Activated naive CD4-positive, alpha-beta T cell treated with anti-CD3 and anti-CD28 coated beads, Interleukin-2, amount 10 ng/mL, durations not matched to agents 7 days and 5 days (primary cell): ENCODE measurements at places on chromosomes 6 and 20.
A peak's percentile ranks its signal among the peaks of the same experiment; 100 is the strongest.

GRCh38 chr20:45727044-45727443, 4.9 kb downstream of the SPINT4 start:
- no peak for DNase-seq

DNA sequence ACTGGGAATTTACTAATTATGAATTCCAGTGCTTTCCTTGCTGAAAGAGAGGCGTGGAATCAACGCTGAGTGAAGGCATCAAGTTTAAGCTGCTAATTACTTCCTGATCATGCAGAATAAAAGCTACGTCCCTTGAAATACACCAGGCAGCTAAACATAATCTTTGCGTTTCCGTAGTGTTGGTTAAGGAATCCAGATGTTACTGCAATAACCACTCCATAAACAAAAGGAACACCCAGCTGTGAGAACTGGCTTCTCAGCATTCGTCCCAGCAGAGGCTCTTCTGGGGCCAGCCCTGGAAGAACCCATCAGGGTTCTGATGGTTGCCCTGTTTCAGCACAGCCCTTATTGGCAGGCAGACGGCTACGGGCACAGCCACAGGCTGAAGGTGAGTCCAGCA, 111.4 kb downstream of the CDH26 start:
- DNase-seq, result no peak

GRCh38 chr6:43494321-43494720, 15.8 kb downstream of the LRRC73 start:
- DNase-seq, result no peak

GRCh38 chr6:158039178-158039557, 57.5 kb downstream of the SYNJ2 start:
- no peak for DNase-seq

DNA sequence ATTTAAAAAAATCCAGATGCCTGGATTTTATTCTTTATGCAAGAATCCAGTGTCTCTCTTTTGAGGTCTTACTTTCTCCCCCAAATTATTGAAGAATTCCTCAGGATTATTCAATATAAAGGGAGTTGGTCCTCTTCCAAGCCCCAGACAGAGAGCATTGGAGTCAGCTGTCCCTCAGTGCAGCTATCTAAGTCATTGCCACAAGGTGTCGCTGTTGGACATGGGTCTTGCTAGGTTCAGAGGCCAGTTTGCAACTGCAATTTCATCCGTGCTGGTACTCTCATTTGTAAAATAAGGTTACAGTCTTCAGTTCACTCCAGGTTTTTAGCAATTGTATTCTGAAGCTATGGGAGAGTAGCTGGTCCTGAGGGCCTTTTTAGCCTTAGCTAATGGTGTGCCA, 27.8 kb downstream of the CCN2 start:
- peak; percentile 70 for DNase-seq

DNA sequence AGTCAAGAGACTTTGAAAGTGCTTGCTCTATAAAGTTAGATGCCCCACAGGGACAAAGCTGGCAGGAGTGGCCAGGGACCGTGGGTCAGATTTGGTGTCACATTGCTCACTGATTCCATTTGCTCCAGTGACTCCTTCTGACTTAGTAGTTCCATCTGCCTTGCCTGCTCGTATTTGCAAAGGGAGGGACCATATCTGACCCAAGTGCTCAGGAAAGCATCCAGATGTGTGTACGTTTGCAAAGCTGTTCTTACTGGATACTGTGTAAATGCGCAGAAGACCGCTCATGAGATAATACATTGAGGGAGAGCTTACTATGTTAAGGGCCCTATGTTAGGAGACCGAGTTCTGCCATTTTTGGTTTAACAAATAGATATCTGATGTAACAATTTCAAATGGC, 21.2 kb upstream of the CCN6 start:
- DNase-seq, result no peak

GRCh38 chr6:90859612-90860011, 272.7 kb upstream of the MAP3K7 start:
- DNase-seq, result no peak

GRCh38 chr20:15716256-15716655, 857.0 kb downstream of the KIF16B start:
- DNase-seq, result no peak

DNA sequence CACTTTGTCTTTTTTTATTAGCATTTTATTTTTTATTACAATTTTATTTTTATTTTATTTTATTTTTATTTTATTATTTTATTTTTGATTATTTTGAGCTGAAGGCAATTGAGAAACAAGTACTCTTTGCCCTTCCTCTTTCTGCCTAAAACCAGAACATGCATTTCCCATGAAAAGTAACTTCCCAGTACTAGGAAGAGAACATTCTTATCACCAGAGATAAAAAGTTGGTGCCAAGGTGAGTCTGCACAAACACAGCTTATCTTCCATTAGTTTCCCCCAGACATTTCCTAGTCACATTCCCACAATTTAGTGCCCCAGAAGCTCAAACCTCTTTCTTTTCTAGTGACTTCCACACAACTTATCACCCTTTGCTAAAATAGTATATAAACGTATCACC, 84.8 kb downstream of the CD24 start:
- no peak for DNase-seq

DNA sequence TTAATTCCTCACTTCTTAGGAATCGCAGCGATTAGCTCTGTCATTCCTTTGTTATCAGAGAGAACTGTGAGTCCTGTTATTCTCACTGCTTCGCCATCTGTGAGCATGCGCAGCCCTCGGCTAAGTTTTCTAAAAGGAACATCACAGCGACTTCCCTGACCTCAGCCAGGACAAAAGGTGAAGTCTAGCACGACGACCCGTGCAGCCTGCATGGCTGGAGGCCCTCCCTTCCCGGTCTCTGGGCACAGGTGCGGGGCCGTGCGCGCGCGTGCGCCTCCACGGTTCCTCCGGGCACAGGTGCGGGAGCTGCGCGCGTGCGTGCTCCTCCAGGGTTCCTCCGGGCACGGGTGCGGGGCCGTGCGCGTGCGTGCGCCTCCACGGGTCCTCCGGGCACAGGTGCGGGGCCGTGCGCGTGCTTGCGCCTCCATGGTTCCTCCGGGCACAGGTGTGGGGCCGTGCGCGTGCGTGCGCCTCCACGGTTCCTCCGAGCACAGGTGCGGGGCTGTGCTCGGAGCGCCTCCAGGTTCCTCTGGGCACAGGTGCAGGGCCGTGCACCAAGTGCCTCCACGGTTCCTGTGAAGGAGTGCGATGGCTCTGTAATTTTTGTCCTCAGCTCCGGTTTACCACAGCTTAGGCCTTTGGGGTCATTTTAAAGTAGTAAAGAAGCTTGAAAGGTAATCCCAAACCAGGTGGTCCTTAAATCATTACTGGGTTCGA, 212.3 kb downstream of the ERMARD start:
- DNase-seq, result no peak

DNA sequence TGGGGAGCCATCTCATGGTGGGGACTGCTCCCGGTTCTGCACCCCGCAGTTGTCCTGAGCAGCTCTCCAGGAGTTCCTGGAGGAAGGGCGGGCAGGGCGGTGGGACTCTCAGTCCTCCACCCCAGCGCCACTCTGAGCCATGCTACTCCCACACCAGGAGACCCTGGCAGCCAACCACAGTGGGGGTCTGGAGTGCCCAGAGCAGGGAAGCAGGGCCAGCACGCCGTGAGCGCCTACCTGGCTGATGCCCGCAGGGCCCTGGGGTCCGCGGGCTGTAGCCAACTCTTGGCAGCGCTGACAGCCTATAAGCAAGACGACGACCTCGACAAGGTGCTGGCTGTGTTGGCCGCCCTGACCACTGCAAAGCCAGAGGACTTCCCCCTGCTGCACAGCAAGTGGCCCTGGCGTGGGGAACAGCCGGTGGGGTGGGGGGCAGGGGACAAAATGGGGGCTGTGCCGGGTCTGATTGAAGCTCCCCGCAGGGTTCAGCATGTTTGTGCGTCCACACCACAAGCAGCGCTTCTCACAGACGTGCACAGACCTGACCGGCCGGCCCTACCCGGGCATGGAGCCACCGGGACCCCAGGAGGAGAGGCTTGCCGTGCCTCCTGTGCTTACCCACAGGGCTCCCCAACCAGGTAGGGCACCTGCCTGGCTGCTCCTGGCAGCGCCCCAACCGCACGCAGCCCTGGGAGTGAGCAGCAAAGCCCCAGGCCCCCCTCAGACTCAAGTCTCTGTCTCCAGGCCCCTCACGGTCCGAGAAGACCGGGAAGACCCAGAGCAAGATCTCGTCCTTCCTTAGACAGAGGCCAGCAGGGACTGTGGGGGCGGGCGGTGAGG, 1.6 kb upstream of the TNFRSF6B start:
- peak; percentile 20 for DNase-seq

GRCh38 chr6:128712898-128713297, 170.0 kb upstream of the LAMA2 start:
- no peak for DNase-seq

- DNase-seq, result no peak
Measured at GRCh38 chr6:128347123-128347522, 173.3 kb downstream of the PTPRK start.

GRCh38 chr20:35491823-35492222, 36.4 kb downstream of the CEP250 start:
- DNase-seq, result no peak

DNA sequence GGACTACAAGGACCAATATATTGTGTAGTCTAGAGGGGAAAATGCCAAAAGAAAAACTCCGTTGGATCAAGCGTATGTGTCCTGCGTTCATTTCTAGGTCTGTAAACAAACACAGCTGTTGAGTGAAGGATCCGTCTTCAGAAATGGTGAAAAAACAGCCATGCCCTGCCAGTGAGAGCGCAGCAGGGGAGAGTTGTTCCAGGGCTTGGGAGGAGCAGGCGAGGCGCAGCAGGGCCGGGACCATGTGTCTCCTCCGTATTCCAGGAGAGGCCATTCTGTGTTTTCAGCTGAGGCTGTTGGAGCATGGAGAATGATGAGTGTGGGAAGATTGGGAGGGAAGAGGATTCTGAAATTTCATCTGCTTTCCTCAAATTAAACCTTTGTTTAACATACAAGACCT, 38.0 kb downstream of the BMP6 start:
- no peak for DNase-seq

DNA sequence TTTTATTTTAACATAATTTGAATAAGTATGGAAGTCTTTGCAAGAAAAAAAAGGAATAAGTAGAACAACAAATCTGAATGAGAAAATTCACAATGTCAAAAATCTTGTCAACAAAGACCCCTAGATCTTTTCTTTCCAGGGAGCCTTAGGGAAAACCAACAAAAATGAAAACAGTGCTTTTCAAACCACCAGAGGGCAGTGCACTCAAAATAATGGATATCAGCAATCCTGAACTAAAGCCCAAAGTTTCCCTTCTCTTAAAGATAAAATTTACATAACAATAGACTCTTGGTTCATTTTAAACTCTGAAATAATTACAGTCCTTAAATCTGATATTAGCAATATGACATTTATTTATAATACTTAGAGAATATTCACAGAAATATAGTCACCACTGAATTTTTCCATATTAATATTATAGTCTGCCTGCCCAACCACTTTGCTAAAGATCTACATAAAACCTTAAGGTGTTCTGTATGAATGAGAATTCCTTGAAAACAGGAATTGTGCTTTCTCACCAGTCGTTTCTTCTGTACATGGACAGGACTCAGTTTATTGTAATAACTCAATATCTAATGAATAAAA, 105.3 kb upstream of the BMP5 start:
- DNase-seq, result no peak

GRCh38 chr6:167056370-167056769, 57.2 kb downstream of the CEP43 start:
- no peak for DNase-seq

DNA sequence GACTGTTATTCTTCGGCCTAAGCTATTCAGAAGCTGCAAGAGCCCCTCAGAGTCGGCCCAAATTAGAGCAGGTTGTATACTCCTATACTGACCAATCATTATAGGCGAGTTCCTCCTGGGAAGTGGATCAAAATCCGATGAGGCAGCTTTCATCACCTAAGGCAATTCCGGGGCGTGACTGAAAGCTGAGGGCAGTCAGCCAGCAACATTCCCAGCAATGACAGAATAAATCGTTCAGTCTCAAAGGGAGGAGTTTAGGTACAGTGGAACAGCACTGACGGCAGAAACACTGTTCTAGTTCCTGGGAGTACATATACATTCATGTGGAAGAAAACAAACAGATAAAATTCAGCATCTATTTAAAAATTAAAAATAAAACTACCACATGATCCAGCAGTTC, 10.8 kb downstream of the HLA-DQB2 start:
- no peak for DNase-seq

DNA sequence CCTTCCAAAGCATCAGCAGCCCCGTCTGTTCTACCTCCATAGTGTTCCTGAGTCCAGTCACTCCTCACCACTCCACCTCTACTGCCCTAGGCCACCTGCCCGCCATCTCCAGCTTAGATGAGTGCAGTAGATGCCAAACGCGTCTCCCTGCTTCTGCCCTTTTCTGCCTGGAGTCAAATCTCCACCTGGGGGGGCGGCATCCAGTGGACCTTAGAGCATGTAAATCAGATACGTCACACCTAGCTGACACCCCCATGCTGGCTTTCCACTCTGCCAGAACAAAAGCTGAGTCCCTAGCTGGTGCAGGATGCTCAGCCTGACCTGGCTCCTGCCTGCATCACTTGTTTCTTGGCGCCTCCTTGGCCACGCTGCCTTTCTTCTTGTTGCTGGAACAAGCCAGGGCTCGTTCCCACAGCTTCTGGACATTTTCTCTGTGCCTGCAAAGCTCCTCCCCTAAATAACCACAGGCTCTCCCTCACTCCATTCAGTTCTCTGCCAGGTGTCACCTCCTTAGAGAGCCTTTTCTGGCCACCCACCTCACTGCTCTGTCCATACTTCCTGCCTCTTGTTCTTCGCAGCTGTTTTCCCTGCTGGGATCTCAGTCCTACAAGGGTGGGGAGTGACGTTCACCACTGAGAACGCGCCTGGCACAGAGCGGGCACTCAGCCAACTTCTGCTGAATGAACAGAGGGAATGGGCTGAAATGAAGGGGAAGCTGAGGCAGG, 5.8 kb downstream of the DDR1 start:
- no peak for DNase-seq

- DNase-seq, result peak; percentile 59
Measured at GRCh38 chr6:37819802-37820717, 533 bp downstream of the ZFAND3 start.

- DNase-seq, result no peak
Measured at GRCh38 chr6:33934731-33935270, 131.0 kb upstream of the MLN start.

DNA sequence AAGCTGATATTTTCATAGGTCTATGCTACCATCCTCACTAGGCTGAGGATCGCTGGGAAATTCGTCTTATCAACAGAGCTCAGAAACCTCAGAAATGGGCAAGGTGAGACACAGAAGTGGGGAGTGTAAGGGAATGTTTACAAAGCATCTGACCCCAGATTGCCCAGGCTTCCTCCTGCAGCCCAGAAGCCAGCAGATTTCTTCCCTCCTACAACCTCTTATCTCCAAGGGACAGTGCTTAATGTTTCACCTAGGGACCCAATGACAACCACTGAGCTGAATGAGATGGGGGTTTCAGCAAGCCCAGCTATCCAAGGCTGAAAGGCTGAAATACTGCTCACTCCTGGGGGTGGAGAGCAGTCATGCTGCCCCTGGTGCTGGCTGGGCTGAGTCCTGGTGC, 52.4 kb upstream of the TBC1D7 start:
- DNase-seq, result no peak
